GM06990 (cell line): ENCODE measurements at places on chromosomes 5 and 9.

GRCh38 chr9:18014556-18014955 is 435.7 kb downstream of the SH3GL2 start:
- DNase-seq, result no peak

DNA sequence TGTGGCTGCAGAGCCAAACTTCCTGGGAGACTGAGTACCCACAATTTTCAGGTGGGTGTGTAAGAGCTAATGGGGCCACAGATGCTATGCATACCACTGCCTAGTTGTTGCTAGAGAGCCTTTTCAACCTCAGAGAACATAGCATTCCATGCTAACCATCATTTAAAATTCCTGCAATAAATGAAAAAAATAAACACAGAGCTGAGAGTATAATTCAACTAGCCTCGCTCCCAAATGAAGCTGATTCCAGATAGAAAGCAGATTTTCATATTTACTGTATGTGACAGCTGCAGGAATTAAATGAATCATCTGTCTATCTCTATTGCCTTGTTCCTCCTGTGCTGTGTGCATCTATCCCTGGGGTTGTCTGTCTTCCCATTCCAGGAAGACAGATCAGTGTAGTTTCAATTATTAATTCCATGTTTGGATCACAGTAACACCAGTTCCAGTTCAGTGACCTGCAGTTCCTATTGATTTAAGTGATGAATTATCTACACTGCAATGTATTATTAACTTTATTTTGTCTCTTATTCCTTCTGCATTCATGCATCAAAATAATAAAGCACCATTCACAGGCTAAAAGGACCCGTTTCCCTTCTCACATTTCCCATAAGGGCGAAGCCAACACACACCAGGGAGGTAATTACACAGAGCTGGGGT is 324.5 kb downstream of the SLIT3 start:
- DNase-seq, result no peak

DNA sequence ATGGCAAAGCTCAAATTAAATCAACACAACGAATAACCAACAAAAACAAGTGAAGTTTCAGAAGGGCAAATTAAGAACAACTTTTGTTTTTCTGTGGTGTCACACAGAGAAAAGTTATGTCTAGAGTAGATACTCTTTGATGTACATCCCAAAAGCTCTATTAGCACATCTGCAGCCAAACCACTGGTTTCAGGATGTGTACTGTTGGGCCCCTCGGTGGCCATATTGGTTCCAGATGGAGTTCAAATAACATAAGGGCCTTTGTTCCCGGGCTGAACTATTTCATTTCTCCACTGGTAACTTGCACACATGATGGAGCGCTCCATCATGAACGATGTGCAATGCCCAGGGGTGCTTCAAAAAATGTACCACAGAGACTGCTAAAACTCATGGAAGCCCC is 126.1 kb downstream of the SEMA5A start:
- no peak for DNase-seq

GRCh38 chr5:122639864-122640263 is 135.0 kb upstream of the SNX2 start:
- no peak for DNase-seq

- DNase-seq, result no peak
These were observed 164.9 kb downstream of the KCTD16 start for GRCh38 chr5:144335561-144335960.

GRCh38 chr5:136162008-136162407 is 29.4 kb downstream of the SMAD5 start:
- no peak for DNase-seq

DNA sequence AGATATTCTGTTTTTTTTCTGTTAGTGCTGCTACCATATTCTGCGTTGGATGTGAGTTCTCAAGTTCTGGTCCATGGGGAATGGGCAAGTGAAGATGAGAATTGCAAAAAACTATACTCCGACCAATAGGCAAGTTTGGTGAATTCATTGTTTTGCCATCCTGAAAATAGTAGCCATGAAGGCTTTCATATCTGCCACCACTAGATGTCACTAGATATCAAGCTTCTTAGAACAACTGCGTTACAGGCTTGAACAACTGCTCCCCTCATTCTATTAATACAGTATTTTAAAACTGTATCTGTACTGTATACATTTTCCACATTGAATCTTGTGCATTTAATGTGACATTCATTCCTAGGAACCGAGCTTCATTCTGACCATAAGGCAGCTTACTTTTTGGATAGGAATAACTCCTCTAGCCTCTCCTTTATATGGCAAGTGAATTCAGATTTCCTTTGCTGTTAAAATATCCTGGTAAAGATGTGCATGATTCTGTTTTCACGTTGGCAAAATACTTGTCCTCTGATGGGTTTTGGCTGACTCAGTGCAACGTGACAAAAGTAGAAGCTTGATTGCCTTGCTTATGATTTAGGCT is 163.6 kb downstream of the SREK1 start:
- no peak for DNase-seq

GRCh38 chr9:34157898-34158297 is 20.9 kb upstream of the UBAP1 start:
- DNase-seq, result no peak

- no peak for DNase-seq
These were observed 608.4 kb downstream of the TLE1 start for GRCh38 chr9:81080900-81081299.

DNA sequence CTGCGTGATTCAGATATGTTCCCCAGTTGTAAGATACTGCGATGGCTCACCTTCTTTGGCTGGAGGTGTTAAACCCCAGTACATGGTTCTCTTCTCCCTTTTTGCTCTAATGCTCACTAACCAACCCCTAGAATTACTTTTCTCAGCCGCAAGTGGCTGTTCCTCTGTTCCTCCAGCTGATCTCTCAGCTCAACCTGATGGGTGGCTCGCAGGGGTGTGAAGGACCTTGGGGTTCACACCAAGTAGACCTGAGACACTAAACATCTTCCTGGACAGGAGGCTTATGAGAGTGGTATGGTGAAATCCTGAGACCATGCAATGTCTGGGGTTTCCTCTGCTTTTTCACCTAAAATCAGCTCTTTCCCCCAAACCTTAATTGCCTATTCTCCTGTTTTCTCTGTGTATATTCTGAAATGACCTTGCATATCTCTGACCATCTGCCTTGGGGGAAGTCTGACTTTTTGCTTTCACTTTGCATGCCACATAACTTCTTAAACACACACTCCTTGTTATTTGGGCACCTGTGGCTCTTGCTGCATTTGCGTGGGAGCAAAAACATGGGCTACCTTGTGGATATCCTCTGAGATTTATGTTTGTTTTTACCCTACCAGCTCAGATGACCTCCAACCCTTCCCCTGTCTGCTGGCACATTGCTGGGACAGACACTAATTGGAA is 15.9 kb upstream of the IFNA14 start:
- no peak for DNase-seq

- DNase-seq, result no peak
These were observed 29.8 kb upstream of the TIFAB start for GRCh38 chr5:135481909-135482311.

- no peak for DNase-seq
These were observed 82.7 kb upstream of the OLFM1 start for GRCh38 chr9:135004772-135005171.

DNA sequence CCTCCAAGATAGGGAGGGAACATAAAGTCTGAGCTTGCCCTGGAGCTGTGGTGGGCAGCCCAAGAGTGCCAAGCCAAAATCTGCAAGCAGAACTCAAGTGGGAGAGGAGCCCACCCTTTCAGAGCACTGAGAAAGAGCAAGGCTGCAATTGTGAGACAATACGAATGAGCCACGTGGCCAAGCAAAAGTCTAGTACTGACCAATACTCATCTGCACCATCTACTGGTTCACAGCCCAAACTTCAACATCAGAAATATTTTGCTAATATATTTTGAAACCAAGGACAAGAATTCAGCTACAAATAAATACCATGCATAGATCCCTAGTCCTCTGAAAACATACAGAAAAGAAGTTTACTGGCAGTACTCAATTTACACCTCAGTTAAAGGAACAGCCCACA is 696.2 kb upstream of the COX7C start:
- DNase-seq, result no peak

GRCh38 chr5:113278976-113279375 is 155.8 kb downstream of the TSSK1B start:
- DNase-seq, result no peak

GRCh38 chr9:131950487-131950886 is 129.2 kb downstream of the MED27 start:
- no peak for DNase-seq

DNA sequence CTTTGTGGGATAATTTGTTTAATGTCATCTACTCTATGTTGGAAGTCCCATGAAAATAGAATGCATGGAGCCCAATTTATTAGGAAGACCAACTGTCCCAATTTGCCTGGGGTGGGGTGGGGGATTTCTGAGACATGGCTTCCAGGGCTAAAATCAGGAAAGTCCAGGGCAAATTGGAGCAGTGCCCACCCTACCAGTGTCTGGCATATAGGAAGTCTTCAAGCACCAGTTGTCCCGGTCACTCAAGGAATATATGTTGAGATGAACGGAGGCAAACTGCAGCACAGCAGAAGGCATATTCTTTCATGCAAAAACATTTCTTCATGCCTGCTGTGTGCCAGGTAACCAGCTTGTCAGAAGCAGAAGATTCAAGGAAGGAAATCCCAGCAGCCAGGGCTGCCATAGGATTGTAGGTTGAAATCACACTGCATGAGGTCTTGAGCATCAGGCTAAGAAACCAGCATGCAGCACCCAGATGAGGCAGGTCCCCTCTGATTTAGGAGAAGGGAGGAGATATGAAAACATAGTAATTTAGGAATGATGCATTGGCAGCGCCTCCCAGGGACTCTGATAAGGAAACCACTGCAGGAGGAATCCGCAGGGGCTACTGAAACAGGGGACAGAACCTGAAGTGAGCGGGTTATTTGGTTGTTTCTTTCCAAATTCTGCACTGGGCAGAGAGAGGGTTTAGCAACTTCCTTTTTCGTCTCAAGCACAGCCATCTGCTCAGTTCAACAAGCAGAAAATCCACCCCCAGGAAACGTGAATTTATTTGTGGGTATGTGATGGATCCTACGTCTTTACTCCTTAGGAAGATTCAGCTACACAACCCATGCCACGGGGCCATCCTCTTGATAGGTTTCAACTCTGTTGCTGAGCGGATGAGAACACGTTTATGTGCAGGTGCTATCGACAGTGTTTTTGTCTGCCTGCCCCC is 112.6 kb upstream of the CPEB4 start:
- DNase-seq, result no peak

DNA sequence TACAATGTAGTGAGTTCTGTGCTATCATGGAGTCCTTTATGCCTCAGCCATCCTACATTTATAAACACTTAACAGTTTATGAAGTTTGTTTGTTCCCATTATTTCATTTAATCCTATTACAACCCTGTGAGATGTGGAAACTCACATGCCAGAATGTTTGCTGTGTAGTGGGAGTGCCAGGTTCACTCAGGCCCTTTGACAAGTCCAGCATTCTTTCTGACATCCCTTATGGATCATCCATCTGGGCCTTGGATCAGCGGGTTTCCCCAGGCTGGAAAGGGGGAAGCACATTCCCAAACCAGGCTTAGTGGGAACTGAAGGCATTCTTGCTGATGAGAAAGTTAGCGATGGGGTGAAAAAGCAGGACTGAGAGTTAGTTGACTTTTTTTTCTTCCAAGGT is 128.1 kb upstream of the OTULINL start:
- no peak for DNase-seq

- DNase-seq, result peak; percentile 47
These were observed 197.0 kb downstream of the MCTP1 start for GRCh38 chr5:95087816-95088317.

GRCh38 chr5:15968993-15969392 is 210.6 kb downstream of the MARCHF11 start:
- DNase-seq, result no peak

GRCh38 chr9:101716629-101717028 is 21.8 kb downstream of the GRIN3A start:
- DNase-seq, result no peak

DNA sequence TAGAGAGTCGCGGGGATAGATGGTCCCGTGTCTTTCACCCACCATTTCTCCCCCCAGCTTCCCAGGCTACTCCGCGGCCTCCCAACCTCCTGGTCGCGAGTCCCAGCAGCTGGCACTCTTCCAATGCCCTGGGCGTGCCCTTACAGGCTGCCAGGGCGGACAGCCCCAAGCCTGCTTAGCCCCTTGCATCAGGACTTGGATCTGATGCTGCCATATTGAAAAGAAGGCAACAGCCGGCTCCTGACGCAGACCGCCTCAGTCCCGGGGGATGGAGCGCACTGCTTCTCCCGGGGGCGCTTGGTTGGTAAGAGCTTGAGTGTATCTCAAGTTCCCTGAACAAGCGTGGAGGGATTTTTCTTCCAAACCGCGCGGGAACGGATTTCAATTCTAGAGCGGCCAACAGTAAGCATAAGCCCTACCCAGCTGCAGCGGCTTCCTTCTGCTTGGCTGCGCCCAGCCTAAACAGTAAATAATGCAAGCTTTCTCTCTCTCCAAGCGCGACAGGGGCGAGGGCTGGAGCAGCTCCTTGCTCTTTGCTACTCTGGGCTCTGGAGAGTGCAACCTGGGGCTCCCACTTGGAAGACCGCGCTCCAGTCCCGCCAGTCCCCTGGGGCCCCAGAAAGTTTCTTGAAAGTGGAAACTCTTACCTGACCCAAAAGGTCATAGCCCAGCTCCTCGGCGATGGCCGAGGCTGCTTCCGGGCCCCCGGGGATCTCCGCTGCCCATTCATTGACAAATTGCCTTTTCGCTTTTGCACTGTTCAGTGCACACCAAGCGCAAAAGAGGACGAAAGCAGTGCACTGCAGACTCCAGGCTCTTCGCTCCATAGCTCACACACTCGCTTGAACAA is 607 bp downstream of the PCSK1 start:
- peak; percentile 46 for DNase-seq

- DNase-seq, result no peak
These were observed 11.6 kb downstream of the SKIC3 start for GRCh38 chr5:95543017-95543705.

GRCh38 chr5:141734501-141735229 is 52.6 kb upstream of the ARAP3 start:
- DNase-seq, result no peak

DNA sequence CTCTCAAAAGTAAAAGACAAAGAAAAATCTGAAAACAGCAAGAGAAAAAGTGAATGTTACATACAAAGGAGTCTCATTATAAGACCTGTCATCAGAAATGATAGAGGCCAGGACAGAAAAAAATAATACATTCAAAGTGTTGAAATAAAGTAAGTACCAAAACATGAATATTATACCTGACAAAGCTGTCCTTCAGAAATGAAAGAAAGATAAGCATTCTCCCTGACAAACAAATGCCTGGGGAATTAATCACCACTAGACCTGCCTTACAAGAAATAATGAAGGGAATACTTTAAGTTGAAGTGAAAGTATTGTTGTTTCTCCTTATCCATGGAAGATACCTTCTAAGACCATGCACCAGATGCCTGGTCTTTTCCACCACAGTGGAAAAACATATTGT is 1605.2 kb upstream of the CDH6 start:
- DNase-seq, result no peak

GRCh38 chr9:92138157-92138959 is 23.1 kb upstream of the SPTLC1 start:
- peak; percentile 42 for DNase-seq

- no peak for DNase-seq
These were observed 9.5 kb upstream of the UGCG start for GRCh38 chr9:111886983-111887718.

DNA sequence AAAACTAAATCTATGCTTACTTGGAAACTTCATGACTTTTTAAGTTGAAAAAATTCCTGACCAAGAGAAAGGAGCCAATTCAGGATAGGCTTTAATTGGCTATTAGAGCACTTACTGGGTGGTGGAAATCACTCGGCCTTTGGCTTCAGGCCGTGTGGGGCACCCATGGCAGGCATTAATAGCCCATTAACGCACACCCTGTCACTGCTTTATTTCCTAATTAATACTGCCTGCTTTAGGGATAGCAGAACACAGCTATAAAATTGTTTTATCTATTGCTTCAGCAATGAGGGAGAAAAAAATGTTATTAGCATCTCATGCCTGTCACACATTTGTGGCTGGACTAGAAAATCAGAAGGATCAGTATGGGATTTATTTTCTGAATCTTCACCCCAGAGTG is 58.1 kb downstream of the PSAT1 start:
- DNase-seq, result no peak
